ENCODE measurements at places on chromosomes 5 and 9.

GRCh38 chr5:45062044-45062443 is 253.3 kb downstream of the MRPS30 start:
- no peak for DNase-seq

DNA sequence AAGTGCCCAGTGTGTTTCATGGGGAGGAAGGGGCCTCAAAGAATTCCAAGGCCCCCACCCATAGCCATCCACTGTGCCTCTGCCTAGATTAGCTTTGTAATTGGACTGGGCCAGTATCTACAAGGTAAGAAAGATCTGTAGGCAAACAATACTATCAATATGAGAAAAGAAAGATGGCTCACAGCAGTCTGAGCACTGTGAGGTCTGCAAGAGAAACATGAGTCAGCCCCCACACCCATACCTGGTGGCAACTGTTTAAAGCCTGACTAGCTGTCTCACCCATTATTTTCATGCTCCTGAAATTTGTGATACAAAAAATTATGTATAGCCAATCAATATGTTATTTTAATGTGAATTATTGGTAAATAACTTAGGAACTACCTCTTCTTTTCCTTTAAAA is 10.0 kb upstream of the ZNF483 start:
- DNase-seq = no peak

DNA sequence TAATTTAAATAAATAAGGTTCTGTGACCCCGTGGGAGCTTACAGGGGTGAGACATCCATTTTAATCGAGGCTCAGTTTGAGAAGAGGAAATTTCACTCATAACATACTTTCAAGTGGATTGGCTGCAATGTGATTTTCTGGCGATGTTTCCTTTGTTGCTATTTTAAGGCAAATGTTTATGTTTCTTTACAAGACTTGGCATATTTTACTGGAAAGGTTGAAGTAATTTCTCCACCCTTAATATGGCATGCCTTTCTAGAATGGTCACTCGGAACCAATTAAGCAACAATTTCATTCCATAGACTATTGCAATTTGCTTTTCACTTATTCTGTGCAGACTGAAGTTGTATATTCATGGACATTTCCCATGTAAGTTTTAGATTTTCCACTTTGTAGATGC is 438.0 kb upstream of the WWC1 start:
- no peak for DNase-seq

GRCh38 chr5:131524431-131524830 is 110.6 kb downstream of the RAPGEF6 start:
- no peak for DNase-seq

GRCh38 chr5:156188016-156188415 is 138.9 kb upstream of the SGCD start:
- DNase-seq = no peak

DNA sequence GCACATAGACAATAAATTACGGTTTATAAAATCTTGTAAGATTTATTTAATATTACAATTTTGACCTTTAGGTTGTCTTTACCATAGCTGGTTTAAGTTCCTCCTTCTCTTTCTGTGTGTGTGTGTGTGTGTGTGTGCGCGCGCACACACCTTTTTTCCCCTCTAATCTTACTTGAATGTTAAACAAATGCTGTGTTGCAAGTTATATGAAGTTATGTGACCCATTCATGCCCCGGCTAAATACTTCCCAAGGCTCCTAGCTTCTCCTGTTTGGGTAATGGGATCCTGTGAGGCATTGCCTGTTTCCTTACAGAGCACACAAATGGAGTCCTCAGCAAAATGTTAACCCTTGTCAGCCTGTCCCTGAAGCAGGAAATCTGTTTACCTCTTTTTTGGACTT is 125.6 kb upstream of the ZNF608 start:
- no peak for DNase-seq

- DNase-seq = no peak
Measured at GRCh38 chr5:139562847-139563246, 1.7 kb downstream of the UBE2D2 start.

GRCh38 chr9:105141146-105141975 is 103.1 kb upstream of the SLC44A1 start:
- DNase-seq = no peak

GRCh38 chr5:39080168-39080567 is 6.0 kb upstream of the RICTOR start:
- no peak for DNase-seq

DNA sequence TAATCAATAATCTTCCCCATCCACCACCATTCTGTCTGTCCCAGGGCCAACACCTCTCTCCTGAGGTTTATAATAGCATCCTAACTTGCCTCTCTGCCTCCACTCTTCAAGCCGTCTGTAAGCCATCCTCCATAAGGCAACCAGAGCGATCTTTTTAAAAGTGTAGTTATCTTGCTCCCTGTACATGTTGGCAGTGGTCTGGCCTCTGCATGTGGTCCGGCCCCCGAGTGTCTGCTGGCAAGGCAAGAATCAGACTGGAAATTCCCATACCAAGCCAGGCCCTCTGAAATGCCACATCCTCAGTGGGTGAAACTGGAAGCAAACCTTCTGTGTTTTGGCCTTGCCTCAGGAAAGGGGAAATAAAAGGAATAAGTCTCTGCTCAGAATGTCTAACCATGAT is 17.0 kb downstream of the TTLL11 start:
- DNase-seq = no peak

- no peak for DNase-seq
Measured at GRCh38 chr5:87263498-87263897, 4.2 kb upstream of the RASA1 start.

GRCh38 chr9:21413151-21413550 is 4.2 kb downstream of the IFNA8 start:
- no peak for DNase-seq

DNA sequence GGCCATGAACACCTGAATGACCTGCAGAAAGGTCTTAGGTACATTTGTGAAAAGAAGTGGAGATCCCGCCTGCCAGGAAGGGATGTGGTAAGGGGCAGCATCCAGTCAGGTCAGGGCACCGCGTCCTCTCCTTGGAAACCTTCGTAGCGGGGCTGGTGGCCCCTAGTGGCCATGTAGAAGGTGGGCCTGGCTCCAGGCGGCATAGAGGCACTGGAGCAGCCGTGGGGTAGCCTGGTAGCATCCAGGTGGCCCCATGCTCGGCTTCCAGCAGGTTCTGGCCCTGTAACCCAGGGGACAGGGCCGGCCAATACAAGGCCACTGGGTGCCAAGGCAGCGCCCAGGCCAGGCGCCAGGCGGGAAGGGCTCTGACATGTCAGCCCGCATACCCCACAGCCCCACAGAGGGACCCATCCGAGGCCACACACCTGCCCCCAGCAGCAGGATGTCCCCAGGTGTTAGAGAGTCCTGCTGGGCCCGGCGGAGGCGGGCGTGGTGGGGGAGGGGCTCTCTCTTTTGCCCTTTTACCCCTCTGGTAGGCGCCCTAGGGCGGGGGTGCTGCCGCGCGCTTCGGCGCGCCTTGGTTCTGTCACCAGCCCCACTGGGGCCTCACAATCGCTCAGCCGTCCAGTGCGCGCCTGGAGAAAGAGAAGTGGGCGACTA is 58.3 kb upstream of the SPATA31E1 start:
- DNase-seq = no peak

DNA sequence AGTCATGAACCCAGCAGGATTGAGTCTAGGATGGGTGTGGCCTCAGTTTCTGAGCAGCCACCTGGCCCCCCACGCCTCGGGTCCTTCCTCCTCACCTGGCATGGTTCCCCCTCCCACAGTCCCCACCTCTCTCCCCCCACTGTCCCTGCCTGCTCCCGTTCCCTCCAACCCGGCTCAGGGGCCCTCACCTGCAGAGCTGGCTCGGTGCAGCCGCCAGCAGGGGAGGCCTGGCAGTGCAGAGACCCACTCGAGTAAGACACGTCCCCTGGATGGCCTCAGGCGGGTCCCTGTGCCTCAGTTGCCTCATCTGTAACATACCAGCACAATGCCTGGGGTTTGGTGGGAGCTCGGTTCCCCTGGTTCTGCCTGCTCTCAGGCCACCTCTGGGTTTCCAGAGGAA is 66.2 kb downstream of the NEK6 start:
- DNase-seq = no peak

- DNase-seq = no peak
Measured at GRCh38 chr5:133421394-133421793, 190.9 kb downstream of the FSTL4 start.

GRCh38 chr5:96075579-96076289 is 114.1 kb upstream of the ELL2 start:
- DNase-seq = no peak

DNA sequence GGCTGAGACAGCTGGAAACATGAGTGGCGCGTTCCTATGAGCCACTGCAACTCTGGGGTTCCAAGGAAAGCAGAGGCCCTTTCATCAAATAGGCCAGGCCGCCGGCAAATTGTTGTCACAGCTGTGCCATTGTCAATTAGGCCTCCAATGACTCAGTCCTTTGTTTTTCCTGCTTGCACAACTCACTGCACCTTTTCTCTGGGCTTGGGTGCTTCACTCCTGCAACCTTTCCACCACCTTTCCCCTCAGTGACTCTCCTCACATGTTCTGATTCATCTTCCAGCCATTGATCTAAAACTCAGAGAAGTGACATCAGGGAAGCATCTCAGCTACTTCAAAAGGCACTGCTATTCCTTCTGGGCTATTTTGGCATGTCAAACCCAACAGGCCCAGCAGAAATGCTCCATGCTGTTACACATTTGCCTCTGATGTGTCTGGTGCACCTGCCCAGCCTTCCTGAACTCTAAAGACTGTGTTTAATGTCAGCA is 653.7 kb downstream of the NR2F1-AS1 start:
- DNase-seq = no peak

- no peak for DNase-seq
Measured at GRCh38 chr9:122567901-122568300, 15.0 kb downstream of the OR1N2 start.

DNA sequence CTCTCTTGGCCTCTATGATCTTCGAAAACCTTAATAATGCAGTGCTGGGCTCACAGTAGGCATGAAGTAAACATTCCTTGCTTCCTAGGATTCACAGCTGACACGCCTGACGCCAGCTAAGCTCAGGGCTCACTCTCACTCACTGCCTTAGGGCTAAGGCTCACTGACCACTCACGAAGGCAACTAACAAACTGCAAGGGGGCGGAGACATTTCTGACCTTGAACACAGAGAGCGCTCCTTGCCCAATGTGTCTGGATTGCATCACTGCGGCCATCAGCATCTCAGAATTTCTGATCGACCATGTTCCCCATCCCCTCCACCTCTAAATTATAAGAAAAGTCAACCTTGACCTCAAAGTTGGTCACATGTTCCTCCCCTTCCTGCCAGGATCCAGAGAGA is 372.6 kb downstream of the EBF1 start:
- no peak for DNase-seq

GRCh38 chr5:106423109-106423897 is 1247.4 kb downstream of the EFNA5 start:
- no peak for DNase-seq

DNA sequence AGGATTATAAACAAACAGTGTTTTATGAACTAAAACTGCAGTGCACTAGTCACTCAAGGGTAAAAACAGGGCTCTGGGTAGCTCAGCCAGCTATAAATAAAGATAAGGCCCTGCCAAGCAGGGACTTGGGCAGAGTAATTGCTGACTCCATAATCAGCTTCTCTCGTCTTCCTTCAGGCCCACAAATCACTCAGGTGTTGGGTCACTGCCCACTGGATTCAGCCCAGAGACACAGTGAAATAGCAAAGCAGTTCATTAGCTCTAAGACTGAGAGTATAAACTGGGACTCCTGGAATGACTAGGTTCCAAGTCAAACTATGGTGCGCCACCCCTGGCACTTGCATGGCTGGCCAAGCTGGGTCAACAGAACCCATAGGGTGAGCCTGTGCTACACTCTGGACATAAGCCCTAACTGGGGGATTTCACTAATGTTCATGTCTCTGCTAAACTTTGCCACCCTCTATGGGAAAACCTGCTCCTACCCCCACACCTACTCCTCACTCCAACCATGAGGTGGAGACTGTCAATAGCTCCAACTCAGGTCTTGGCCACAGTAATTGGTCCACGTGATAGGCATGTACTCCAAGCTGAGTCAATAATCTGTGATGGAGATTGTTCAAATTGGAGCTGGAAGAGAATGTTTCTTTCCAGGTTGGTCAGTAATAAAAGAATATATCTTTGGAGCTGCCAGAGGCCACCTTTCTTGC is 158.5 kb downstream of the SLIT3 start:
- no peak for DNase-seq

DNA sequence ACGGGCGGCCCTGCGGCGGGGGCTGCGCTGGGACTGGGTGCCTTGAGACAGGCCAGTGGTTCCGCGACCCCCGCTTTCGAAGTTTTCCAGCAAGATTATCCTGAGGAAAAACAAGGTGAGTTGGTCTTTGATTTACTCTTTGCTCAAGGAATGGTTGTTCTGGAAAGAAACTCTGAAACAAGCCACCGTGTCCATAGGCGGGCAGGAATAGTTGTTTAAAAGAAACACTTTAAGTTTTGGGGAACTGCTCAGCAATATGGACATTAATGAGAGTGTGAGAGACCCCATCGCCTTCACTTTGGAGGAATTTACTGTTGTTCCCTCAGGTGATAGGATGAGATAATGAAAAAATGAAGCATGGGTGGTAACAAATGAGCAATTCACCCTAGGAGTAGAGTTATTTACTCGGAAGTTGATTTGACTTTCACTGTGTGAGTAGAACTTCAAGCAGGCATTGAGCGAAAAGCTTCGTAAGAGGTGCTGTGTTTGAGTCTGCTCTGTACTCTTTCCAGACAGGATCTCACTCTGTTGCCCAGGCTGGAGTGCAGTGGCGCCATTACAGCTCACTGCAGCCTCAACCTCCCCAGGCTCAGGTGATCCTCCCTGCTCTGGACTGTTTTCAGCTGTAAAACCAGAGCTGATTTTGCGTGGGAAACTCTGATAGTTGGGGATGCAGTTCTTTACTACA is 1.1 kb downstream of the DMRTA1 start:
- DNase-seq = no peak

Measured in activated effector memory CD4-positive, alpha-beta T cell treated with Interleukin-2 at 50 U/mL for 16 hours (primary cell).